GM12878 (cell line): ENCODE measurements at places on chromosomes 1 and 21.
A peak's percentile ranks its signal among the peaks of the same experiment; 100 is the strongest.

GRCh38 chr1:177923441-177923840 lies 46.4 kb downstream of the SEC16B start:
- no peak for DNase-seq

DNA sequence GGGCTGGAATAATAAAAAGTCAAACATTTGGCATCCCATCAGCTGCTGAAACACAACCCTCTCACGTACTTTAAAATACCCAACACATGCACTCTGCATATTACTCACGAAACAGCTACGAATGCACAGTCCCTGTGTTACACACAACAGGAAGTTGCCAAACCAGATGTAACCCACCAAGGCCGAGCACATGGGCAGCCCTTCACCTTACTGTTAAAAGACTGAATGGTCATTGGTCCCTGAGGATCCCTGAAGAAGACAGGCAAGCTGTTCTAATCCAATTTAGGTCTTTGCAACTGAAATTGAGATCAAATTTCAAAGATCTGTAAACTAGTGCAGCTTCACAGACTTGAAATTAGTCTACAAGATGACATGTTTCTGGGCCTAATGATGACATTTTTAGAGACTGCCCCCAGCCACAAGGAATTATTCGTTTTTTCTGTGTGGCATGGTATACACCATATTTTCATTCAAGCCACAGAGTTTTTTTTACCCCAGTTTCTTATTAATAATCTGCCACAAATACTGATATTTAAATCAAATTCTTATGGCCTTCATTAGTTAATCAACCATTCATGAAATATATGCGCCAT lies 25.6 kb upstream of the IER5 start:
- peak; percentile 87 for DNase-seq

GRCh38 chr1:12772520-12772919 lies 1.0 kb upstream of the PRAMEF12 start:
- DNase-seq: no peak

DNA sequence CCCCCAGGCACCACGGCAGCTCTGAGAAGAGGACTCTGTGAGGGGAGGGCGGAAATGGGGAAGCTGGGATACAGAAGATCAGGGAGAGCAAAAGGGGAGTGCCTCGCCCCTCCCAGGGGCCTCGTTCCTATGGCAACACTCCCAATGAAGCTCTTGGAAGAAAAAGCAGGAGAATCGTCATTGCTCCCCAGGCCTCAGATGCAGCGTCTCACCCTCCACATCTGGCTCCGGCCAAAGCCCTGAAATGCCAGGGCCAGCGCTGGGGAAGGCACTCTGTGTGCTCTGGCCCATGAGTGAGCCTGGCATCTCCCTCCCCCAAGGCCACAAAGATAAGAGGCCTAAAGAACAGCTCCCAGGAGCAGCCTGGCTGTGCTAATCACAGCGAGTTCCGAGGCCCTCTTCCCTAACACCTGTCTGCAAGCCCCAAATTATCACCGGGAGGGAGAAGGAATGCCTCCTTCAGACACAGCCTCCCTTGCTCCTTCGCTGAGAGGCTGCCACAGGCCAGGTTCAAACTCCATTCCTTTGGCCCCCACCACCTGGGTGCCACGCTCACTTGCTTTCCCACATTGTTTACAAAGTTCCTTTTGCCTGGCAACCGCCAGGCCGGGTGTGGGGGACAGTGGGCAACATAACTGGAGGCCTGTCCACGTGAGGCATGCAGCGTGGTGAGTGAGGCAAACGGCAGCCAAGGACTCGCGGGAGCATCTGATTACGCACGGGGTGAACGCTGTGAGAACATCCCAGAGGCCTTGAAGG lies 27.8 kb downstream of the ECE1 start:
- no peak for DNase-seq

DNA sequence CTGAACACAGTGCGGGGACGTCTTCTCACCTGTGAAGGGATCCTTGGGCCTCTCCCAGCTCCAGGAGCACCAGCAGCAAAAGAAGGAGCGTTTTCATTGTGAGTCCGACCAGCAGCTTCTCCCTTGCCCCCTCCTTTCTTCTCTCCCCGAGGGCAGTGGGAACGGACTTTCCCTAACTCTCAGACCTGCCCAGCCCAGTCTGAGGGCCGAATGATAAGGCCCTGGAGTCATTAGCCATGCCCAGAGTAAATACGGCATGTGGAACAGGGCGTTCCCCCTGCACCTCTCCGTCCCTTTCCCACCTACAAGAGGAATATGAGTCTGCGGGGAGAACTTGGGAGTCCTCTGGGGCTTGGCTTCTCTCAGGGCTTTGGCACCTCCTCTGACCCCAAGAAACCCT lies at the start of gene CTSE:
Gene CTSE, minus strand, starts transcription at position 201 of the 400 bp plus-strand sequence. Its CDS starts 104 bp downstream, at position 97.
- no peak for DNase-seq

- DNase-seq: no peak
These were observed 49.2 kb upstream of the CRB1 start for GRCh38 chr1:197218857-197219256.

GRCh38 chr1:36481771-36482723 lies 666 bp downstream of the CSF3R start:
- DNase-seq: no peak

DNA sequence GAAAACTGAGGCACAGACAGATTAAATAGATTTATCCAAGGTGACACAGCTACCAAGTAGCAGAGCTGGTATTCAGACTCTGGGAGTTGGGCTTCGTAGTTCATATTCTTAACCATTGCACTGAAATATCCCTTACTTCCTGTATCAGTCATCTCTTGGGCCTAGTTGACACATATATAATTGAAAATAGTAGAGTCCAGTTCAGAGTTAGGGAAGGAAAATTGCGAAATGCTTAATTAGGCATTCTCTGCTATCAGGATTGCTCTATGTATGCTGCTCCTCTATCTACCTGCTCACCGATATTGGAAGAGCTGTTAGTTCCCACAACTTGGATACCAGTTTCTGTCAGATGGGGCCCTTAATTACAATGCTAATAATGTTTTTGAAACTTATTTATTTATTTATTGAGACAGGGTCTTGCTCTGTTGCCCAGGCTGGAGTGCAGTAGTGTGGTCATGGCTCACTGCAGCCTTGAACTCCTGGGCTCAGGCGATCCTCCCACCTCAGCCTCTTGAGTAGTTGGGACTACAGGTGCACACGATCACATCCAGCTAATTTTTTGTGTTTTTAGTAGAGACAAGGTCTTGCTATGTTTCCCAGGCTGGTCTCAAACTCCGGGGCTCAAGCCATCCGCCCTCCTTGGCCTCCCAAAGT lies 8.2 kb downstream of the RCOR3 start:
- DNase-seq: no peak

GRCh38 chr1:168842916-168843315 lies 113.9 kb upstream of the DPT start:
- no peak for DNase-seq

DNA sequence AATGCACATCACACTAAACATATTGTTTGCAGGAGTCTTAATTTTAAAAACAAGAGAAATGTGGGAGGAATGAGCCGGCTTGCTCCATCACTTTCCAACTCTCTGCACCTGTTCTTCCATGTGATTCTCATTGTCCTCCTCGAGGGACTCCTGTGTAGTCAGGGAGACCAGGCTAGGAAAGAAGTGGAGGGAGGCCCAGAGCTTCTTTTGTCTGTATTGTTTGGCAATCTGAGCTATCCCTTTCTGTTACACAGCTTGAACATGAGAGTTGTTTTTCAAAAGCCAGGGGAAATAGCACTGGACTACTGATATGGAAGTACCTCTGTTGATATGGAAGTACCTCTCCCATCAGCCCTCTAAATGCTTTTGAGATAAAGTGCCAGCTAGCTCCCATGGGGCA lies 18.8 kb upstream of the LRRC8D start:
- DNase-seq: no peak

DNA sequence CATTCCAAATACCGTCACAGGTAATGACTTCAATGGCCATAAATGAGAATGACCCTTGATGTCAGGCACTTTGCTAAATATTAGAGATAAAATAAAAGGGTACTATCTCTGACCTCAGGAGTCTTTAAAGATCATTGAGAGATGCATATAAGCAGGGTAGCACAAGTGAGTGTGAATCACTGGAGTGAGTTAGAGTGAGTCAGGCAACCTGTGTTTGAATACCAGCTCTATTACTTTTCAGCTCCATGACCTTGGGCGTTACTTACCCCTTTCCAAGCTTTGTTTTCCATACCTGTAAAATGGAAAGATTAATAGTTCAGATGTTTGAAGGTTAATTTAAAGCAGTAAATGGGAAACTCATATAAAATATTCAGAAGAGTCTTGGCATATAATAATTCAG lies 1058.0 kb upstream of the ADGRL4 start:
- DNase-seq: no peak

GRCh38 chr21:10464975-10465374 lies 56.4 kb upstream of the TPTE start:
- DNase-seq: no peak
